ENCODE measurements at places on chromosomes 2 and 18.

DNA sequence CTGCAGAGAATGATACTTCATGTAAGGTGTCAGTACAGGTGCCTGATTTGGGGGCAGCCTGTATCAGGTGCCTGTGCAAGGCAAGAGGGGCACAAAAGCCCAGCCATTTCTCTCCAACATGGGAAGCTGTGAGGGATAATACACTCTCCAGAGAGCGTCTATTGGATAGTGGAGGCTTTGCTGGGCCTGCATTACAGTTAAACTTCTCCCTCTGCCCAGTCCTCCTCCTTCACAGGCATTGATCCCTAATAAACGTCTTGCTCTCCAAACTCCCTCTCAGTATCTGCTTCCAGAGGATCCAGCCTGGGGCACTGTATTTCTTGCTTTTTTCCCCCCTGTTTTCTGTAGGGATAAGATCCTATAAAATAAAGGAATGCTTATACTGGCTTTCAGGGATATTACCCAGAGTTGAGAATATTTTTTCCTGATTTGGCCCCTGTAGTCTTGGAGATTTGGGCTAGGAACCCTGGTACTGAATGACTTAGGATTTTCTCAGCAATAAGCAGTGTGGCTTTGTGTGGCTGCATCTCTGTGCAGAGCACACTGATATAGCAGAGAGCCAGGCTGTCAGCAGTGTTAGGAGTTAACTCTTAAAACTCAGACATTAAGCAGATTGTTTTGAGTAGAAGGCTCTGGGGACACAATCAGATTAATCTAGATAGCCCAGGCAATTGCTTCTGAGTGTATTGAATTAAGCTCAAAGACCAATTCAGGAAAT, 330.6 kb downstream of the CYRIA start:
- no peak for DNase-seq

GRCh38 chr2:69762513-69763494, 20.9 kb downstream of the ANXA4 start:
- no peak for DNase-seq

GRCh38 chr18:48300463-48300961, 108.7 kb downstream of the ZBTB7C start:
- DNase-seq: no peak

DNA sequence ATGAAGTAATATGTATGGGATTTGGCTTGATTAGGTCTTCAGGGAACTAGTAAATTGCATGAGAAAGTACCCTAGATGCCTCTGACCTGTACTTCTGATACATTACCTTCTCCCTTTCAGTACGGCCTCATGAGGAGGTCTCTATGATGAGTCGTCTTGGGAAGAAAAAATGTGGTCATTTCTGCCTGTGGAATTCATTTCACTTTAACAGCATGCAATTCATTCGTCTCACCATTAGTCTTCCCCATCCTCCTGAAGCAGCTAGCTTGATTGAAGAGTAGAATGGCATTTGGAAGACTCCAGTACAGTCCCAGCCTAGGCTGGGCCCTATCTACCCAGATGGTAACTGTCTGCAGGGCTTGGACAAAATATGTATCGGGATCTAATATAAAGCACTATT, 52.2 kb downstream of the TMX3 start:
- peak; percentile 6 for DNase-seq

DNA sequence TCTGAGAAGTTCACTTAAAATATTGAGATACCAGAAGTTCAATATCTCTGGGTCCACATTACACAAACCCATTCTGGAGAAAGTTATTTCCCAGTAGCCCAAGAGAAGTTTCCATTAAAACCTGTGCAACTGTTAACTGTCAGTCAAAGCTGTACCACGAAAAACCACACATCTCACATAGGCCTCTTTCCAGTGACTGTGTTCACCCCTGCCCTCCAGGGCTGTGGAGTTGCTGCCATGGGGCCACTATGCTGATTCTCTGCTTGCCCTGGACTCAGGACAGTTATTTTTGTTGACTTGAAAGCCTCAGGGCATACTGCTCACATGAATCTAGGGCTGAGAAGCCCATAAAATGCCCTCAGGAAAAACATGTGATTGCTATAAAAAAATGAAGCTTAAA, 153.8 kb downstream of the PIEZO2 start:
- no peak for DNase-seq

DNA sequence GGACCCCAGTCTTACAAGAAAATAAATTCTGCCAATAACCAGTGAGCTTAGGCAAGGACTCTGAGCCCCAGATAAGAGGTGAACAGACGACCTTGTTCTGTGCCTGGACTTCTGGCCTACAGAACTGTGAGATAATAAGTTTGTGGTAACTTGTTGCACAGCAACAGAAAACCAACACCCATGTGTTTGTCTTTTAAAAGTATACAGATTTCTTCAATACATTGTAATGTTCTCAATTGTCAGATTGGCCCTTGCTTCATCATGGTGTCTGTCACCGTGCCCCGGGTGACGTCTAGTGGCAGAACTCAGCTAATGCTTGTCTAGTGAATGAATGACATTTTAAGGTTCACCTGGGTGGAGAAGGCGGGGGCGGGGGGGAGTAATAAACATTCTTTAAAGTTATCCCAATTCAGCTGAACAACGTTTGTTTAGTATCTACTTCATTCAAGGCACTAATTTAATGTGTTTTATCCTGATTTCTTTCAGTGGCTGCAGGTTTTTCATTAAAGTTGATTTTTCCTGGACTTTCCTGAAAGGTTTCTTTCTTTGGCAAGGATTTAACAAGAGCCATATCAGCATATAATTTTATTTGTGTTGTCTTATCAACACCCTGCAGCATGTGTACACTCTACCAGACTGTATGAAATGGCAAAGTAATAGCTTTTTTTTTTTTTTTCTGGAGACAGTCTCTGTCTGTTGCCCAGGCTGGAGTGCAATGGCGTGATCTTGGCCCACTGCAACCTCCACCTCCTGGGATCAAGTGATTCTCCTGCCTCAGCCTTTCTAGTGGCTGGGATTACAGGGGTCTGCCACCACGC, 123.8 kb upstream of the DLX2 start:
- DNase-seq: no peak

DNA sequence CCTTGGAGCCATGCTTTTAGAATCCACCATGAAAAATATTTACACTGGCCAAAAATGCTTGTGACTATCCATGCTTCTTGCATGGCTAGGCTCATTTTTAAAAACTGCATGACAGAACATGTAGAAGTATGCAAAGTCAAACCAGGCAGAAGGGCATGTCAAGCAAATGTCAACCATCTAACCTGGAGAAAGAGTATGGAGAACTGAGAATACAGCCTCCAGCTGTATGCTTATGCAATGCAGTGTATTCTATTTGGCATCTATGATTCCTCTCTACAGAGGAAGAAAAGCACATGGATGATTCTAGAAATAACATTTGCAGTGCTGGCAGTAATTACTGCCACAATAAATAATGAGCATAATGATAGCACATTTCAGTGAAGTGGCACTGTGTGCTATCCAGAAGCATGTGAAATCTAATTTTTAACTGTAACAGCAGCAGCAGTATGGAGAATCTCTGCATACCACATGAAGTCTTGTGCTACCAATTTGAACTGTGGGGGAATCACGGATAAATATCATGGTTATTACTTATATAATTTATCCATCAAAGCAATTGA, 87.3 kb upstream of the CCDC141 start:
- DNase-seq: no peak

DNA sequence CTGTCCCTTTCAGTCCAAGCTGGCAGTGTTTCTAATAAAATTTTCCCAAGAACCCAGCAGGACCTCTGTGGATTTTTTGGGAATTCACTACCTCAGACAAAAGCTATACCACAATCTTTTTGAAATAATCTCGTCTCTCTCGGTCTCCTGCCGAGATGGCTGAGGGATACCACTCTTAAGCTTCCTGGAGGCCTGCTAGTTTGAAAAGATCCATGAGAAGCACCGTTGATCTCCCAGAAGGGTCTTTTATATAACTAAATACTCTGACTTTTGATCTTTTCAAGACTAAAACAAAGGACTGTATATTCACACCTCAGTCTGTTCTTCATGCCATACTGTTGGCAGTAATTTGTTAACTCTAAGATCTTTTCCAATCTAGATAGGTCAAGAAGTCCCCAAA, 141.7 kb downstream of the UPP2 start:
- DNase-seq: no peak

Data from HEK293T (cell line).